ENCODE measurements at places on chromosomes 4 and X.

GRCh38 chr4:181998398-181999295, 244.6 kb upstream of the TENM3 start:
- DNase-seq: no peak

GRCh38 chr4:28921886-28922285, 1798.3 kb upstream of the PCDH7 start:
- no peak for DNase-seq

- no peak for DNase-seq
Measured at GRCh38 chr4:168831585-168831918, 178.5 kb downstream of the CBR4 start.

DNA sequence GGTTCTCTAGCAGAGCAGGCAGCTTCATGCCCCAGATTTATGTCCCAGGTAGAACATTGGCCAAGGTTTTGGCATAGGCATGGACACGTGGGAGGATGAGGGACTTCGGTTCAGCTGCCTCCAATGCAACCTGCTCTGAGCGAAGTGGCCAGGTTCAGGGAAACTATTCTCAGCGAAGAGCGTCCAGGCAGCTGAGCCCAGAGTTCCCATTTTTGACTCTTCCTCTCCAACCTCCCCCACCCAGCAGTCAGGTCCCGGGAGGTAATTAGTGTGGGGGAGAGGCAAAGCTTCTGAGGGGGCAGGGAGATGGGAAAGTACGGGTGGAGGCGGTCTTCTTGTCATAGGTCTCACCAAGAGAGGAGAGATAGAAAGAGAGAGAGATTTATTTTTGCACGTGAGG, 1.0 kb downstream of the GABRA4 start:
- DNase-seq: no peak

- DNase-seq: no peak
Measured at GRCh38 chrX:3545901-3546300, 167.5 kb downstream of the PRKX start.

DNA sequence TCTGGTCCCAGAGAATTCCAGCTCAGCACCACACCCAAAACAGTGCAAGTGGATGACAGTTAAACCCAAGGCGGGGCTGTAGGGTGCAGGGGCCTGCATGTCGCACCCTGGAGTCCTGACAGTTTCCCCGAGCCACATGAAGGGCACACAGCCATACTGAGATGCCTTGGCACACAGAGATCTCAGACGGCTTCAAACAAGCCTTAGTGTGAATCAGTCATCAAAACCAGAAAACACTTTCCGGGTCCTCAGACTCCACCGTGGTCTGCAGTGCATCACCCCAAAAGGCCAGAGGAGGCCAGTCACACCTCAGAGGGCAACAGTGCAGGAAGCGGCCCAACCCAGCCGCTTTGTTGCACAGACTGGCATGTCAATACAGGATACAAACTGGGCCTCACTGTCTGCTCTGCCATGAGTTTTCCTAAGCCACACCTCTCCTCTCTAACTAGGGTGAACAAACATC, 64.6 kb upstream of the ENPP6 start:
- peak; percentile 30 for DNase-seq

DNA sequence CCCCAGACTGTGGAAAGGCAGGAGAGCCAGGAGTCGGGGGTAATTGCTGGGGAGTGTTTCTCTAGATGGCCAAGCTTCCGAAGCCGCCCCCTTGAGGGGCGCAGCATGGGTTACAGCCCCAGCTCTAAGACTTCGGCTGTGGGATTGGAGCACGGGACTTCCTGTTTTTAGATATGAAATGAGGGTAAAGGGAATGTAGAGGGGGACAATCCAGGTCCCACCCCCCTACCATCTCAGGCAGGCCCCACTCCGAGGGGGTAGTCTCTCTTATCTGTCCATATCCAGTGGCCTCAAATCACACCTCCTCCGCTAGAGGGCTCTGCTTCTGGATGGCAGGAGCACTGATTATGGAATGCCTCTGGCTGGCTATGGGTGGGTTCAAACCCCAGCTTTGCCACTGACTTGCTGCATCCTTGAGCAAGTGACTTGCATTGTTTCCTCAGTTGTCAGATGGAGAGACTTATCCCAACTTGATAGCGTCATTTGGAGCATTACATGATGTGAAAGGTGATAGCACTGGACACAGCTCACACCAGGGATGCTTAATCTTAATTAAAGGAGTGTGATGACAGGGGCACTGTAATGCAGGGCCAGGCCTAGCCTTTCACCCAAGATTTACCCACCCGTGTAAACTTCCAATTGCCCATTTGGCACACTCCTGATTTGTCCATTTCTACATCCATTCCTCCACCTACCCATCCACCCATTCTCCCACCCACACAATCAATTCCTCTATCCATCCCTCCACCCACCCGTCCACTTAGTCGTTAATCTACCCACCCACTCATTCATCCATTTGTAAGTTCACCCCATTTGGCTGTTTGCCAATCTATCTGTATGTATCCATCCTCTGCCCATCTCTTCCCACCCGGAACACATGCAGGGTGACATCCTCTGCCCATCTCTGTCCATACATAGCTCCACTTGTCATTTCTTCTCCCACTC, 848 bp upstream of the KCND1 start:
- no peak for DNase-seq

DNA sequence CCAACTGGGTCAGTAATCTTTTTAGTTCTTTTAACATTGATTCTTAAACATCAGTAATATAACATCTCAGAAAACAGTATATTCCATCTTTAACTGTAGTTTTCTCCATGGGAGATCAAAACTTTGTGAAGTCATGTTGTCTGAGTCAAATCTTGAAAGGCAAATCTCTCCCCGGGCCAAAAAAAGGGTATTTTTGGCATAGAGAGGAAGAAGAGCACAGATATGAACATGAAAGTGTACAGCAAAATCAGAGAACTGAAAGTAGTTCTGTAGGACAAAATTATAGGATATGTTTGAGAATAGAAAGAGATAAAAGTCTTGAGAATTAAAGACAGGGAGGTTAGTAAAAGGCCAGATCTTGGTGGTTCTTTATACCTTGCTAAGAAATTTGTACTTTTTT, 176.4 kb upstream of the GYPA start:
- no peak for DNase-seq

DNA sequence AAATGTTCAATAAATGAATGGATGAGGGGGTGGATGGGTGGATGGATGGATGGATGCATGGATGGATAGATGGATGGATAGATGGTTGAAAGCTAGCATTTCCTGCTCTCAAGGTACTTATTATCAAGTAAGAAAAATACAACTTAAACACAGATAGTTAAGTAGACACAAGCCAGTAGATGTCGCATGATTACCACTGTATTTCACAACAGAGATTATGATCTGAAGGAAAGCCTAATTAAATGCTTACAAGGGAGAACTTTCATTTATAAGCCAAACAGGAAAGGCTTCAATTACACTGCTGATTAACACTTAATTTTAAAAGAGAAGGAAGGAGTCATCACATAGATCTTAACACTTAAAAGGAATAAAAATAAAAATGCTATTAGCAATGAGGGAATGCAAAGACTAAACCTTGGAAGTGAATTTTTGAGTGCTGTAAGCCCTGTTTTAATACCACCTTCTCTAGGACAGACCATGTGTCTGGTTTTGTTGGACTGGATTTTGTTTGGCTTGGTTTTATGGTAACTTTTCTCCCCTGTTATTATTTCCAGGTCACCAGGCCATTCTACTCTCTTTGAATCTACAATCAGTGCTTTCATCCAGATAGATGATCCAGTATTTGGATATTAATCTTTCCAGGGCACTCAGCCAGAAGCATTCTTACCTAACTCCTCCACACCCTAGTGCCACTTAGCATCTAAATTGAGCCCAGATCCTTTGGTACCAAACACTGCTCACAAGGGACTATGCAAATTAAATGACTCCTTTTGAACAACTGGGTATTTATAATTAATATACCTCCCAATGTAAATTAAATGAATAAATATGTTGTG, 75.5 kb upstream of the SLC39A8 start:
- DNase-seq: no peak

DNA sequence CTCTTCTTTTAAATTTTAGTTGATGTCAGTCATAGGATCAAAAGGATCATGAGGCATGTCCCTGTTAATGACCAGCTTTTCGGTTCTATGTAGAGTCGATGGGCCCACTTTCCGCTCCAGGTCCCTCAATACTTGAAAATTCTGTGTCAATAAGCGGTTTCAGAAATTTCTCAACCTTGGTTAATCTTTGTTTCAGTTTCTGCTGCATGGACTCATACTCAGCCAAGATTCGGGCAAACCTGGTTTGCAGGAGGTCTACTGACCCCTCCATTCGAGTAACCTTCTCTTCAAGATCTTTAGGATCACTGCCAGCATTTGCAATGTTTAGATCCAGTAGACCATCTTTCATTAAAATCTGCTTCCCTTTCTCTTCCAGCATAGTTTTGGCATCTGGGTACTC, 22.0 kb upstream of the NFXL1 start:
- DNase-seq: no peak

DNA sequence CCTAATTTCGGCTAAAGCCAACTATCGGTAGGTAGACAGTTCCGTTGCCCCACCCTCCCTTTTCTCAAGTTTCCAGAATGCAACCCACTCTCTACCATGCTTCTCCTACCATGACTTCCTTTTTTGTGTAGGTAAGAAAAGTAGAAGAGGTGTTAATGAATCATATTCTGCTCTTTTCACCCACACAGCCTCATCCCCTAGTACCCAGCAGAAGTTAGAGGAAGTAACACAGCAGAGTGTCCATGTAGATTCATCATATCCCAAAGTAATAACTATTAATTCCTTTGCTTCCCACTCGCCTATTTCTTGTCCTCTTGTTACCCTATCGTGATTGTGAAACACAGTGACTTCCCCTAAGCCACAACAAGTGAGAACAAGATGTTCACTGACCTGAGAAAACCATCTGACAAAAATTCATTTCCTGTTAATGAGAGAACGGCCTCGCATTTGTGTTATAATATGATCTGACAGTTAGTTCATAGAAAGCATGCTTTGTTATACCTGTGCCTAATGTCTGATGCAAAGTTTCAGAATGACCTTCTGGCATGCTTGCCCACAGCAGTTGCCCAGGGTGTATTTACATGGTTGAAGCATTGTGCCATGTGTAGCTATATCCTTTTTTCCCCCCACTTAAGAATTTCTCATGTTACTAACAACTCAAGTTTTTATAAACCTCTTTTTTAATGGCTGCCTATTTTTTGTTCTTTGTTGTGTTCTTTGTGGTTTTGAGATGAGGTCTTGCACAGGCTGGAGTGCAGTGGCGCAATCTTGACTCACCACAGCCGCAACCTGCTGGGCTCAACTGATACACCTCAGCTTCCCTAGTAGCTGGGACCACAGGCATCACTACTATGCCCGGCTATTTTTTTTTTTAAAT, 185.6 kb downstream of the RAP1GDS1 start:
- peak; percentile 53 for DNase-seq

- DNase-seq: no peak
Measured at GRCh38 chrX:45009371-45010000, 136.5 kb downstream of the KDM6A start.

DNA sequence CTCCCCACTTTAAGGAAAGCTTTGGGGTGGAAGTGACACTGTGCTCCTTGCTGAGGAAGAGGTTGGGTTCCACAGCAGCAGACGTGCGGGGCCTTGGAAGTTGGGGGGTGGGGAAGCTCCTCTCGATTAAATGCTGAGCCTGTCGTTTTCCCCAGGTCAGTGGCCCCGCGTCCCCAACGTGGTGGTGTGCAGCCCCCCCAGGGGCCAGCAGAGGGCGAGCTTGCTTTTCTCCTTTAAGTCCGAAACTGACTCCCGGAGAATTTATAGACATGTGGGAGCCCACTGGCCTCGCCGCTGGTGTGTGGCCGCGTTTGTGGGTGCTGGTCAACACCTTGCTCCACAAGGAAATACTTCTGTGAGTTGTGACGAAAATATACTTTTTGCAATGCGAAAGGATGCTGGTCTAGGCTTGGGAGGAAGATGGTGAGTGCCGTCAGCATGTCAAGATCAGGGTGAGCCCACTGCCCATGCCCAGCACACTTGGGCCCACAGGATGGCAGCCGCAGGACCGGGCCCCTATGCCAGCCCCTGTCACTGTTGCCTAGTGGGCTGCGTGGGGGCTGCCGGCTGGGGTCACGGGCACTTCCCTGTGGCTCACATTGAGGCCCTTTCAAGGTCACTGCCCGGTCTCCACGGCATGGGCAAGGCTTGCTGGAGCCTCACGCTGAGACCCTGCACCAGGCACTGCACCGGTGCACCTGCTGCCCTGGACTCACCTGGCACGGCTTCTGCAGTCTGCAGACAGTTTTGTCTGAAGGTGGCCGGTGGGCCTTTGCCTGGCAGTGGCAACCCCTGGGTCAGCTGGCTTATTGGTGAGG, 9.4 kb downstream of the UVSSA start:
- peak; percentile 36 for DNase-seq

DNA sequence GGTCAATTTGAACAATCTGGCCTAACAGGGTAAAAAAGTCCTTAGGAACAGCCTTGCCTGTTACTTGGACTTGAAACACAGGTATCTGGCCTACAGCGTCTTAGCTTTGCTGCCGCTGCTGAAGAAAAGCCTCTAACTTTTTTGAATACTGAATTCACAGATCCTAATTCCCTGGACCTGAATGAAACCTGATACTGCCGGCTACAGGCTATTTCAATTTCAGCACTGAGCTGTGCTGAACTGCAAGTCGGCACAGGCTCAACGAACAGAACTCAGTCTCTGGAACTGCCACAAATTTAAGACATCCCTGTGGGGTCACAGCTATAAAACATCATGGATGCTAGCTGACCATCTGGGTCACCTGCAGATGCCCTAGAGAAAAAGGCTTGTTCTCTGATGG, 7.2 kb downstream of the NR0B1 start:
- DNase-seq: no peak

- no peak for DNase-seq
Measured at GRCh38 chr4:7984286-7984925, 44.7 kb upstream of the AFAP1 start.

DNA sequence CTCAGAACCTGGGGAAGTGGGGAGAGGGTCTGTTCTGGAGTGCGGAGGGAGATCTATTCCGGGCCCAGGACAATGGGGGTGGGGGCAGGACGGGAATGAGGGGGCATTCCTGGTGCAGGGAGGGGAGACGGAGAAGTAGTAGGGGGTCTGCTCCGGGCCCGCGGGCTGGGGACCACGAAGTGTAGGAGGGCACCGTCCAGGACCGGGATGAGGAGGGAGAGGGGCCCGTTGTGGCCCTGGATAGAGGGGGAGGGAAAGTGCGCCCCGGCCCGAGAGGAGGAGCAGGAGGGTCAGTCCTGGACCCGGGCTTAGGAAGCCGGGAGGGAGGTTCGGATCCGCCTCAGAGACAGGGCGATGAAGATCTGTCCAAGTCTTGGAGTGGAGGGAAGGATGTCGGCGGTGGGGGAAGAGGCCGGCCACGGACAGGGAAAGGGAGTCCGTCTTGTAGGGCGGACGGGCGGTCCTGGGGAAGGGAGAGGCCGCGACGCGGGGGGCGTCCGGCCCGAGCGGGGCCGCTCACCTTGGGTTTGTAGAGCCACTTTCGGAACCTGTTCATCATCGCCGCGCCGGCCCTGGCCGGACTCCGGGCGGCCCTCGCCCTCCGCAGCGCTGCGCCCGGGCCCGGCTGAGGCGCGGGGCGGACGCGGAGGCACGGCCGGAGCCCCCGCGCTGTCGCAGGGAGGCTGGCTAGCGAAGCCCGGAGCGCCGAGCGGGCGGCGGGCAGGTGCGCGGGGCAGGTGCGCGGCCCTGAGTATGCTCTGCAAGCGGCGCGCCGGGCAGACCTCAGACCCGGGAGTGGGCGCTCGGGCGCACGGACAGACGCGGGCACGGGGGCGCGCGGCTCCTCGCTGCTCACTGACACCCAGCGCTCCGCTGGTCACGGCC, at the start of gene ZFYVE28:
Gene ZFYVE28, minus strand, starts transcription at position 881 of the 885 bp plus-strand sequence. Its CDS starts 322 bp downstream, at position 559.
- no peak for DNase-seq

Measured in T-cell (primary cell).